ENCODE measurements at places on chromosomes 6 and 20.

DNA sequence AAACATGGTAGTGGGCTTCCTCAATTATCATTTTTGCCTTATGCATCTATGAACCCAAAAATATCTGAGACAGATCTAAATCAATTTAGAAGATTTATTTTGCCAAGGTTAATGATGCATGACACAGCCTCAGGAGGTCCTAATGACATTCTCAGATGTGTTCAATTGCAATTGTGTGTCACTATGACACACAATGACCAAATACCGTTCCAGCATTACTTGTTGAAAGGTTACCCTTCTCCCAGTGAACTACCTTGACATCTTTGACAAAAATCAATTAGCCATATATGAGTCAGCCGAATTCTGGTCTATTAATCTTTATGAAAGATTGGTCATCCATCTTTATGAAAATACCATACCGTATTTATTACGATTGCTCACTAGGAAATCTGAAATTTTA is 592.5 kb upstream of the GJE1 start:
- no peaks in the 10 kb centered on the region for H3K27me3 ChIP-seq
- no peak for DNase-seq
- H3K36me3 ChIP-seq, result no peaks in the 10 kb centered on the region
- no peak overlapping the region for H3K4me3 ChIP-seq

DNA sequence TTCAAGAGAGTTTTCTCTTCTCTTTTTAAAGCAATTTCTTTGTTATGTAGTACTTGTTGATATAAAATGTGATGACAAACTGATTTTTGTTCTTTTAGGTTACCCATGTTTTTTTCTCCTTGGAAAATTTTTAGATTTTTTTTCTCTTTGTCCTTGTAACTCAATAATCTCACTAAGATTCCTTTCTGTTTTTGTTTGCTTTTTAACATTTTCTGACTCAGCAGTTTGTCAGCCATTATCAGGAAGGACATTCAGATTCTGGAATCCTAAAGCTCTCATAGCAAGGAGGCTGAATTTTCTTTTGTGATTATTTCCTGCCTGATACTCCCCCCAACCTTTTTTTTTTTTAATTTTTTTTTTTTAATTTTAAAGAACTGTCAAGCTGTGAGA is 75.2 kb upstream of the CITED2 start:
- H3K27ac ChIP-seq, result no peak overlapping the region
- H3K4me3 ChIP-seq, result no peak overlapping the region
- no peak for DNase-seq
- H3K36me3 ChIP-seq, result no peaks in the 10 kb centered on the region
- H3K4me1 ChIP-seq, result no peaks in the 10 kb centered on the region
- no peaks in the 10 kb centered on the region for H3K27me3 ChIP-seq

DNA sequence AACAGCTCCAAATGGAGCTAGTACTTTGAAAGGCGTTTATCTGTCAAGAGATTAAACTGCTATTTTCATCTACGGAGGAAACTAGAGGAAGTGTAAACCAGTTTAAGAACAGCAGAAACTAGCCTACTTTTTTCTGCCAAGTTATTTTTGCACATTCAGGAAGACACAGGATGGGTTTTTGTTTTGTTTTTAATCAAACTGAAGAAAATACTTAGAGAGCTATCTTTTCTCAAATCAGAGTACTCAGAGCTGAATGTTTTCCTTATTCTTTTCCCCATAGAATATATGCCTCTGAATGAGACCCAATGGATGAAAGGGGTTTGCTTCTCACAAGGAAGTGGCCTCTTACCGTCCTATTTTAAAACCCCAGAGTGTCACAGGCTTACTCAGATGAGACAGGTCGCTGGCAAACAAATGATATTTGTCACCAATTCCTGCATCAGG is 538.5 kb downstream of the CD83 start:
- no peaks in the 10 kb centered on the region for H3K36me3 ChIP-seq
- no peaks in the 10 kb centered on the region for H3K27me3 ChIP-seq
- no peak overlapping the region for H3K27ac ChIP-seq
- H3K4me1 ChIP-seq, result no peaks in the 10 kb centered on the region
- DNase-seq, result no peak

- DNase-seq, result no peak
- no peak overlapping the region for H3K4me3 ChIP-seq
- H3K27ac ChIP-seq, result no peak overlapping the region
- H3K36me3 ChIP-seq, result no peaks in the 10 kb centered on the region
- H3K27me3 ChIP-seq, result no peaks in the 10 kb centered on the region
- peaks cover 8% of the 10 kb centered on the region for H3K4me1 ChIP-seq
Observed at GRCh38 chr6:148854992-148855391, 108.2 kb downstream of the UST start.

DNA sequence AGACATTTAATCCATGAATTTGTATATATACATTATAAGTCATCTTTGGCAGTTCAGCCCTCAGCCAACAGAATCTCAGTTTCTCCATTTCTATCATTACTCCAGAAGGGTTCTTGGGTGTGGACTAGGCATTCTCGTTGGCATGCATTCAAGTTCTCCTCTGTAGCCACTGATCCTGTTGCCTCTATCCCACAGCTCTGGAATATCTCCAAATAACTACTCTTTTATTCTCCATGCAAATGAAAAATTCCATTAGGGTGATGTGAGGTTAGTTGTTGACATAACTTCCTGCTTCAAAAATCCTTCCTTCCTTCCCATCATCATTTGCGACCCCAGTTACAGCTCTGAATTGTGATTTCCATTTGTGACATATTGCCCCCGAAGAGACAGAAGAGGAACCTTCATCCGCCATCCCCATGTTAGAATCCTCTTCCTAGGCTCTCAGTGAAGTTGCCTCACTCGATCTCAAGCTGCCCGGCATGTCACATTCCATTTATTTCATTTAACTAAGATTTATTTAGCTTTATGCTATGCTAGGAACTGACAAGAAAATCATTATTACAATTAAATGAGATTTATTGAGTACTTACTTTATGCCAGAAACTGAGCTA is 93.7 kb upstream of the EDN1 start:
- no peak for DNase-seq
- no peaks in the 10 kb centered on the region for H3K27me3 ChIP-seq
- no peak overlapping the region for H3K4me3 ChIP-seq
- no peaks in the 10 kb centered on the region for H3K4me1 ChIP-seq
- no peaks in the 10 kb centered on the region for H3K36me3 ChIP-seq

GRCh38 chr6:110951986-110952794 is 6.3 kb upstream of the GTF3C6 start:
- H3K4me3 ChIP-seq, result no peak overlapping the region
- H3K4me1 ChIP-seq, result no peaks in the 10 kb centered on the region
- H3K27me3 ChIP-seq, result no peaks in the 10 kb centered on the region
- no peak for DNase-seq
- H3K27ac ChIP-seq, result no peak overlapping the region

DNA sequence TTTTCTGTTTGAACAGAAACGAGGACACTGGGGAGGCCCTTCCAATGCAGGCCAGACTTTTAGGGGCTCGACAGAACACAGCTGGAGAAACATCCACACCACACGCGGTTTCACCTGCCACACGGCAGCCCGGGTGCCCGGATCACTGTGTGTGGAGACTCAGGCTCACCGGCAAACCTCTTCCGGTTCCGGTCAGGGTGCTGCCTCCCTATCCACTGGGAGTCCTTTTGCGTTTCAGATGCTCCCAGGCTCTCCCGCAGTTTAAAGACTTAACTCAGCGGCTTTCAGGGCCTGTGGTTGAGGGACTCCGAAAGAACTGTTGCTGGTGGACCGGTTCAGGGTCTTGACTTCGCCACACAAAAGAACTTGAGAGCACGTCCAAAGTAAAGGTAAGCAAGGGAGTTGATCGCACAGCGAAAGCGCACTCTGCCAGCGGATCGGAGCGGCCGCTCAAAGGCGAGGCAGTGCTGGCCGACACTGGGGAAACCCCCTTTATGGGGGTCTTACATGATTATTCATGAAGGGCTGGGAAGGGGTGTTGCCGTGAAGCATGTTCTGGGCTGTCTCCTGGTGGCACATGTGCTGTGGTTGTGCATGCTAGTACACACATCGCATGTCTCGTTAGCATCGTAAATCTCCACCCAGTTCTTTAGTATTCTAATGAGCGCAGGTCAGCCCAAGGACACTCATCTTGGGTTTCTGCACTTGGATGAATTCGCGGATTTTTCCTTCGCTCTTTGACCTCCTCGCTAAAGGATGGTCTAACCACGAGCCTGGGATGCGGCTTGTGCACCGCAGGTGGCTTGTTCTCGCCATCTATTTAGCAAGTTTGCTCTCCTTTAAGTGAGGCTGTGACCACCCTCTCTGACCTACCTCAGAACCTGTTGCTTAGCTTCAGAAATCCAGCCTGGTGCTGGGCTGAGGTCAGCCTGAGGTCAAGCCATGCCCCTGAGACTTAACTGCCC is 180.3 kb downstream of the CDH26 start:
- no peak overlapping the region for H3K27ac ChIP-seq
- no peaks in the 10 kb centered on the region for H3K36me3 ChIP-seq
- H3K4me1 ChIP-seq, result no peaks in the 10 kb centered on the region
- no peak overlapping the region for H3K4me3 ChIP-seq
- H3K27me3 ChIP-seq, result no peaks in the 10 kb centered on the region
- DNase-seq, result no peak

DNA sequence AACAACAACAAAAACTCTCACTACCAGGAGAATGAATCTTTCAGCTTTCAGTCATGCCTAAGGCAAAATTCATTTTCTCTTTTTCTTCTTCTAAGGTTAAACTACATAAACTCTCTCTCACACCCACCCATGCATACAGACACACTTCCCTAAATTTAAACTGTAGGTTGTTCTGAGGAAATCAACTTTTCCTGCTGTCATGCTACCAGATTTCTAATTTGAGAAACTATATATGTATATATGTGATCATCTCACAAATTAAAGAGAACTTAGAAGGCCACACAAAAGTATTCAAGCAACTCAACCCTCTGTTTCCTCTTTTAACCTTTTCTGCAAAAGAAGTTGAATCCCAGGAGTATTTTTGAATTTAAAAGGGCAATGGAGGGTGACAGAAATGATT is 532.5 kb downstream of the KIF16B start:
- no peaks in the 10 kb centered on the region for H3K27me3 ChIP-seq
- H3K27ac ChIP-seq, result no peak overlapping the region

- H3K4me3 ChIP-seq, result no peak overlapping the region
- no peaks in the 10 kb centered on the region for H3K4me1 ChIP-seq
- H3K27ac ChIP-seq, result no peak overlapping the region
- DNase-seq, result no peak
- no peaks in the 10 kb centered on the region for H3K36me3 ChIP-seq
Observed at GRCh38 chr6:26235302-26235670, 129.7 kb upstream of the BTN3A2 start.

DNA sequence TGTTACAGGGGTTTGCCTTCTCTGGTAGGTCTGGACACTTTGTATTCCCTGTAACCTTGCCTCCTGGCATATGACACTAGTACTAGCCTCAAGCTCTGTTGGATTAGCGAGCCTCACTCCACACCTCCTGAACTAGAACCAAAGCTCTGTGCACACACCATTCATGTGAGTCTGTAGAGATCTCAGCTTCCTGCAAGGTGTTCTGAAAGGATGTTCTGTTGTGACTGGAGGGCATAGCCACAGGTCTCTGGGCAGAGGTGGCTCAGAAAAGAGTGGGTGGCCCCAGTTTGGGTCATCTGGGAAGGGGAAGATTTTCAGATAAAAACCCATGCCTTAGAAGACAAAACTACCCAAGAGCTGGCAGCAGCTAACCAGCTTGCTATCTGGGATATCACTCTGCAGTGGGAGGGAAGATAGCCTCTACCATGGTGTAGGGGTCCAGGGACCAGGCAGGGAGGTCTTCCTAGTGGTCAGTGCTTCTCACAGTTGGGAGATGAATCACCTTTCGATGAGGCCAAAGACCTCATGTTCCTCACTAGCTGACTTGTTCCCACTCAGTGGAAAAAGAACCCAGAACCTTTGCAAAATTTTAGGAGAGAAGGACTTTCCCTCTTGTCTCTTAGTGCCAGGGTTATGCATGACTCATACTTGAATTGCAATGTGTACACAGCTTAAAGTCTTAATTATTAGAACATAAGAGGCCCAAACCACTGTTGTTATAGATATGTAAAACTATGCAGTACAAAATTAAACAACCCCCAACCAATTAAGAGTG is 41.4 kb downstream of the HLA-F start:
- no peak overlapping the region for H3K27ac ChIP-seq
- no peak for DNase-seq
- H3K36me3 ChIP-seq, result no peaks in the 10 kb centered on the region
- H3K27me3 ChIP-seq, result no peaks in the 10 kb centered on the region
- H3K4me1 ChIP-seq, result peaks cover 4% of the 10 kb centered on the region

DNA sequence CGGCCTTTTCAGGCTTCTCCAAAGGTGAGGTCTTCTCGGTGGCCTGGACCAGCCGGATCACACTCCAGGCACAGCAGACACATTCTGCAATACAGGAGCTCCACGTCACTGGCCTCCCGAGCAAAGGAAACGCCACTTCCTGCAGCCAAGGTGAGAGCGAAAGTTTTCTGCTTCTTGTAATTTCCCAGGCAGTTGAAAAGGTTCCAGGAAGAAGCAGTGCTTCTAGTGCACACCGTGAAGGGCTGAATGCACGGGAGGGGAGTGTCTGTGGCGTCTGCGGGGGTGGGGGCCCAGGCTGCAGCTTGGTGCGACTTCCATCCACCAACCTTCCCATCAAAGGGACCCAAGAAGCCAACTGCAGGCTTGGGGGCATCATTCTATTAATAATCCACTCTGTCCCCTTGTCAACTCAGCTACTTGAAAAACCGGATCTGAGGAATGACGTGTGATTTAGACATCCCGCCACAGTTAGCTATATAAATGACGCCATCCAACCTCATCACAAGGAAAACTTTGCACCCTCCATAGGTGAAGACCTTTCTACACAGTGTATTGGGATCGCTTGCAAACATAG is 61.1 kb downstream of the NFATC2 start:
- H3K27ac ChIP-seq, result no peak overlapping the region
- DNase-seq, result no peak
- H3K36me3 ChIP-seq, result no peaks in the 10 kb centered on the region
- H3K4me1 ChIP-seq, result no peaks in the 10 kb centered on the region

GRCh38 chr6:146472918-146473317 is 70.7 kb upstream of the RAB32 start:
- H3K36me3 ChIP-seq, result no peaks in the 10 kb centered on the region
- H3K27ac ChIP-seq, result no peak overlapping the region
- no peaks in the 10 kb centered on the region for H3K27me3 ChIP-seq
- DNase-seq, result peak; percentile 4
- H3K4me1 ChIP-seq, result no peaks in the 10 kb centered on the region

GRCh38 chr6:129852257-129852858 is 8.8 kb downstream of the TMEM244 start:
- H3K27ac ChIP-seq, result no peak overlapping the region
- H3K4me3 ChIP-seq, result no peak overlapping the region
- no peaks in the 10 kb centered on the region for H3K27me3 ChIP-seq
- H3K36me3 ChIP-seq, result no peaks in the 10 kb centered on the region

- no peaks in the 10 kb centered on the region for H3K27me3 ChIP-seq
- no peaks in the 10 kb centered on the region for H3K4me1 ChIP-seq
- no peak for DNase-seq
- no peak overlapping the region for H3K4me3 ChIP-seq
- H3K27ac ChIP-seq, result no peak overlapping the region
- H3K36me3 ChIP-seq, result peaks cover 9% of the 10 kb centered on the region
Observed at GRCh38 chr6:42269974-42270510, 52.4 kb upstream of the MRPS10 start.

GRCh38 chr6:25670793-25671513 is 18.9 kb downstream of the SCGN start:
- H3K4me3 ChIP-seq, result no peak overlapping the region
- no peaks in the 10 kb centered on the region for H3K27me3 ChIP-seq
- no peak overlapping the region for H3K27ac ChIP-seq
